ENCODE measurements at places on chromosomes 16 and 17.
A peak's percentile ranks its signal among the peaks of the same experiment; 100 is the strongest.

GRCh38 chr16:2752850-2753732 lies 653 bp downstream of the SRRM2 start:
- H3K27ac ChIP-seq, result peak overlapping the region; percentile 100
- peaks cover 6% of the 10 kb centered on the region for H3K36me3 ChIP-seq
- peaks cover 55% of the 10 kb centered on the region for H3K4me1 ChIP-seq
- DNase-seq, result peak; percentile 90
- H3K27me3 ChIP-seq, result no peaks in the 10 kb centered on the region

- H3K36me3 ChIP-seq, result no peaks in the 10 kb centered on the region
- no peak overlapping the region for H3K4me3 ChIP-seq
- H3K27me3 ChIP-seq, result no peaks in the 10 kb centered on the region
- H3K4me1 ChIP-seq, result no peaks in the 10 kb centered on the region
- no peak for DNase-seq
- no peak overlapping the region for H3K27ac ChIP-seq
Measured at GRCh38 chr17:14080847-14081251, 11.5 kb downstream of the COX10 start.

- H3K27ac ChIP-seq, result peak overlapping the region; percentile 87
- H3K4me1 ChIP-seq, result peaks cover 68% of the 10 kb centered on the region
- H3K27me3 ChIP-seq, result no peaks in the 10 kb centered on the region
- peak; percentile 62 for DNase-seq
Measured at GRCh38 chr16:88455610-88456355, 2.7 kb downstream of the ZFPM1 start.

GRCh38 chr17:43365356-43365755 lies 33.4 kb upstream of the ARL4D start:
- H3K36me3 ChIP-seq, result no peaks in the 10 kb centered on the region
- H3K4me3 ChIP-seq, result no peak overlapping the region
- no peak overlapping the region for H3K27ac ChIP-seq
- peaks cover 34% of the 10 kb centered on the region for H3K4me1 ChIP-seq

GRCh38 chr17:55708175-55708974 lies 14.3 kb downstream of the TMEM100 start:
- DNase-seq, result no peak
- no peaks in the 10 kb centered on the region for H3K4me1 ChIP-seq
- H3K36me3 ChIP-seq, result no peaks in the 10 kb centered on the region
- H3K27me3 ChIP-seq, result no peaks in the 10 kb centered on the region

DNA sequence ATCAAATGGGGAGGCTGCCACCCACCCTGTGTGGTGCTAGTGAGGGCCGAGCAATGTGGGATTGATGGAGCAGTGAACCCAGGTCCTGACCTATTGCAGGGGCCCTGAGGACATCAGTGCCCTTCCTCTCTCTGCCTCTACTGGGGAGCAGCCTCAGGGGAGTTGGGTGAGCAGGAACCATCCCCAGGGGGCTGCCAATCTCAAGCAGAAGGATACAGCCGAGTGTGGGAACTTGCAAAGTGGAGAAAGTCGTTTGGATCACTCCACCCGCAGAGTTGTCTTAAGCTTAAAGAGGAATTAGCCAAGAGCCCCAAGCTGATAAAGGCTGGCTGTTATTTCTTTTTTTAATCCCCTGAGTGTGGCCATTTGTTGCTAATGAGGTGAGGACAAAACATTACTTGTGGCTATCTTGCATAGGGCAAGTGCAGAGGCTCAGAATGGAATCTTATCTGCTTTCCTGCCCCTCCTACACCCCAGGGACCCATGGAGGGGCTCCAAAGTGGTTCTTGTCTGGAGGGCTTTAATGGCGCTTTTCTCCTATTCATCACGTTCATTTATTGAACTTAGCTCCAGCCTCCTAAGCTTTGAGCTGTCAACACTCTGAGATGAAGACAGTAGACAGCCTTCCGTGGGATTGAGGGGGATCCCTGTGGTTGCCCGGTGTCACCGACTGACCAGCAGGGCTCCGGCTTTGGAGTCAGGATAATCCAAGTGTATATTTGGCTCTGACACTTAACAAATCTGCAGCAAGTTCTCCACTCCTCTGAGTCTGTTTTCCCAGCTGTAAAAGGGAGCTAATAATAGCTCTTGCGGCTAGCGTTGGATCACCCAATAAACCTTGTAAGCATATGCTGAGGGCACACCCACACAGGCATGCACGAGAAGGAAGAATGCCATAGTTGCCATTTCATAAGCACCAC lies 45.1 kb downstream of the MYH11 start:
- H3K4me3 ChIP-seq, result no peak overlapping the region
- H3K4me1 ChIP-seq, result peaks cover 9% of the 10 kb centered on the region
- no peaks in the 10 kb centered on the region for H3K27me3 ChIP-seq
- H3K36me3 ChIP-seq, result no peaks in the 10 kb centered on the region
- peak; percentile 21 for DNase-seq

GRCh38 chr17:16406742-16407674 lies 8.4 kb upstream of the TRPV2 start:
- DNase-seq, result peak; percentile 37
- no peaks in the 10 kb centered on the region for H3K36me3 ChIP-seq
- H3K4me3 ChIP-seq, result peak overlapping the region; percentile 13
- H3K27ac ChIP-seq, result no peak overlapping the region
- peaks cover 13% of the 10 kb centered on the region for H3K4me1 ChIP-seq

DNA sequence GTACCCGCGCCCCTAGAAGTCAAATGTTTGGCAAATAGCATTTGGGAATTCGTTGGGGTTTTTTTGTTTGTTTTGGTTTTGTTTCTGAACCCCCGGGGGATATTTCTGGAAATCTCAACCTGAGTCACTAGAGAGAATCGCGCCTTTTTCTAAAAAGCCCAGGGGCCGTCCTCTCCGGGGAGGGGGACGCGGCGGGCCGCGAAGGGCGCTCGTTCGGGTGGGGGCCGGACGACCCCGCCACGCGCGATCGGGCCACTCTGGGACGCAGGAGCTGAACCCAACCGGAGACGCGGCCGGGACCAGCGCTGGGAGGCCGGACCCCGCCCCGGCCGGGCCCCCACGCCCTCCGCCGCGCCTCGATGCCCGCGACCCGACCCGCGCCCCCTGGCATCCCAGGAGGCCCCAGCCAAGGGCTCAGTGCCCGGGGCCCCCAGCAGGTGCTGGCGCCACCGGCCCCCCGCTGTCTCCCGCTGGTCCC lies 302 bp downstream of the LITAF start:
- H3K27me3 ChIP-seq, result no peaks in the 10 kb centered on the region
- peaks cover 37% of the 10 kb centered on the region for H3K4me1 ChIP-seq
- peak overlapping the region; percentile 46 for H3K4me3 ChIP-seq

- no peak overlapping the region for H3K4me3 ChIP-seq
- H3K27ac ChIP-seq, result no peak overlapping the region
- no peak for DNase-seq
- H3K36me3 ChIP-seq, result peaks cover 11% of the 10 kb centered on the region
- no peaks in the 10 kb centered on the region for H3K27me3 ChIP-seq
Measured at GRCh38 chr17:16123531-16123930, 91.8 kb downstream of the NCOR1 start.

- H3K27me3 ChIP-seq, result no peaks in the 10 kb centered on the region
- no peak for DNase-seq
- no peak overlapping the region for H3K4me3 ChIP-seq
- H3K27ac ChIP-seq, result peak overlapping the region; percentile 73
- H3K36me3 ChIP-seq, result no peaks in the 10 kb centered on the region
Measured at GRCh38 chr17:42182927-42183734, 2.1 kb downstream of the HCRT start.

- DNase-seq, result peak; percentile 52
- no peak overlapping the region for H3K4me3 ChIP-seq
- peaks cover 81% of the 10 kb centered on the region for H3K4me1 ChIP-seq
- H3K27me3 ChIP-seq, result no peaks in the 10 kb centered on the region
- H3K36me3 ChIP-seq, result no peaks in the 10 kb centered on the region
- peak overlapping the region; percentile 90 for H3K27ac ChIP-seq
Measured at GRCh38 chr16:4323071-4323844, 7.4 kb downstream of the GLIS2 start.

GRCh38 chr17:76266244-76266938 lies 1.2 kb downstream of the UBALD2 start:
- peaks cover 80% of the 10 kb centered on the region for H3K4me1 ChIP-seq
- no peaks in the 10 kb centered on the region for H3K36me3 ChIP-seq
- H3K27me3 ChIP-seq, result no peaks in the 10 kb centered on the region
- H3K4me3 ChIP-seq, result peak overlapping the region; percentile 94
- peak overlapping the region; percentile 86 for H3K27ac ChIP-seq
- peak; percentile 8 for DNase-seq

GRCh38 chr16:50523710-50524109 lies 24.5 kb upstream of the NKD1 start:
- H3K4me3 ChIP-seq, result no peak overlapping the region
- H3K27me3 ChIP-seq, result no peaks in the 10 kb centered on the region
- H3K36me3 ChIP-seq, result no peaks in the 10 kb centered on the region
- no peak for DNase-seq
- no peak overlapping the region for H3K27ac ChIP-seq
- no peaks in the 10 kb centered on the region for H3K4me1 ChIP-seq

DNA sequence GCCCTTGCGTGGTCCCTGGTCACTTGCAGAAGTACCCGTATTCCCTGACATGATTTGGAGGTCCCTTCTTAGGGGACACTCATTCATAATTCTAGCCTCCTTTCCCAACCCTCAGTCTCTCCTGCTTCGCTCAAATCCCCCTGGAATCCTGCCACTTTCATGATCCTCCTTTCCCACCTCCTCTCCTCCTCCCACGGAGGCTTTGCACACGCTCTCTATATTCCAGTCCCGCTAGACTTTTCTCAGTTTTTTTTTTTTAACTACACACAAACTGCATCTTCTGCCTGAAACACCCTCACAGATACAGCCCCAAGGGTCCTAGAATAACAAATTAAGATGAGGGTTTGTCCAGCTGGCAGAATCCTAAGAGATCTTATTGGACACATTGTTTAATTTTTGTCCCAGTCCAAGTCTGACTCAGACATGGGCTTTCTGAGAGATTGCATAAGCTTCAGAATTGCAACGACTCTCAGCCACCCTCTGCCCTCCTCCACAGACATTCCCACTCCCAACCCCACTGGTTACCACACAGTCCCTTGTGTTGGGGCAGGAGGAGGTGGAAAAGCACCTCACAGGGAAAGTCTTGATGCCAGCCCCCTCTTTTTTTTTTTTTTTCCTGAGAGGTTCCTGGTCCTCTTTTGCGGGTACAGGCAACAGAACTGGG lies 739.5 kb upstream of the EEF2KMT start:
- no peaks in the 10 kb centered on the region for H3K36me3 ChIP-seq
- no peak for DNase-seq
- H3K4me1 ChIP-seq, result no peaks in the 10 kb centered on the region
- H3K4me3 ChIP-seq, result no peak overlapping the region

DNA sequence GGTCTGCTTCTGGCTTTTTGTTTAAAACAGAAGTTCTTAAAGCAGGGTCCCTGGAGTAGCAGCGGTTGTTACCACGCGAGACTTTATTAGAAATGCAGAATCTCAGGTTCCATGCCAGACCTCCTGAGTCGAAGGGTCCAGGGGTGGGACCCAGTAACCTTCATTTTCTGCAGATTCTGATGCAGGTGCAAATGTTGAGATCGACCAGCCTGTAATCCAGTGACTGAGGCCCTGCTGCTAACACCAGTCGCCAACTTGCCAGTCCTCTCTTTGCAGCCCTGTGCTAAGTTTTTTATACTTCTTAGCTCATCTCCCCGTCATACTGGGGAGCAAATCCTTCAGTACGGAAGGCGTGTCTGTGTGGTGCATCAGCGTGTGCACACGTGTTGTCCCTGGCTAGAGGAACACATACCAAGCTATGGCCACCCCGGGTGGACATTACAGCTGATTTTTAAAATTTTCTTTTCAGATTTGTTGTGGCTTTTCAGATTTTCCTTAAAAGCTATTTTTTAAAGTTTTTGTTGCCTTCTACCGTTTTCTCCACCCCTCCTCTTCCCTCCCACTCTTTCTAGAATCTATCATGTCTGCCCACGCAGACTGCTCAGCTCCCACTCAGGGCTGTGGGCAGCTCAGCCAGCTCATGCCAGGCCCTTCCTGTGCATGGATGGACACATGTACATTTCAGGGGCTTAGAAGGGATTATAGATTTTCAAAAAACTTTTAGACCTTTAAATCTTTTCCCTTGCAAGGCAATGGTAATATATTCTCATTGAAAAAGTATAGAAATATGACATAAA lies 57.7 kb downstream of the MEAK7 start:
- no peaks in the 10 kb centered on the region for H3K4me1 ChIP-seq
- no peak for DNase-seq

GRCh38 chr16:73095142-73095820 lies 47.4 kb upstream of the ZFHX3 start:
- no peak overlapping the region for H3K27ac ChIP-seq
- no peaks in the 10 kb centered on the region for H3K27me3 ChIP-seq
- H3K4me1 ChIP-seq, result peaks cover 12% of the 10 kb centered on the region
- DNase-seq, result no peak

- no peak for DNase-seq
- H3K4me3 ChIP-seq, result no peak overlapping the region
- no peaks in the 10 kb centered on the region for H3K4me1 ChIP-seq
- no peaks in the 10 kb centered on the region for H3K36me3 ChIP-seq
- no peaks in the 10 kb centered on the region for H3K27me3 ChIP-seq
- H3K27ac ChIP-seq, result no peak overlapping the region
Measured at GRCh38 chr17:9844153-9844552, 18.4 kb downstream of the GLP2R start.

- no peaks in the 10 kb centered on the region for H3K27me3 ChIP-seq
- no peaks in the 10 kb centered on the region for H3K36me3 ChIP-seq
- peaks cover 24% of the 10 kb centered on the region for H3K4me1 ChIP-seq
- H3K4me3 ChIP-seq, result no peak overlapping the region
- no peak overlapping the region for H3K27ac ChIP-seq
Measured at GRCh38 chr17:64491994-64492393, 4.9 kb downstream of the POLG2 start.

DNA sequence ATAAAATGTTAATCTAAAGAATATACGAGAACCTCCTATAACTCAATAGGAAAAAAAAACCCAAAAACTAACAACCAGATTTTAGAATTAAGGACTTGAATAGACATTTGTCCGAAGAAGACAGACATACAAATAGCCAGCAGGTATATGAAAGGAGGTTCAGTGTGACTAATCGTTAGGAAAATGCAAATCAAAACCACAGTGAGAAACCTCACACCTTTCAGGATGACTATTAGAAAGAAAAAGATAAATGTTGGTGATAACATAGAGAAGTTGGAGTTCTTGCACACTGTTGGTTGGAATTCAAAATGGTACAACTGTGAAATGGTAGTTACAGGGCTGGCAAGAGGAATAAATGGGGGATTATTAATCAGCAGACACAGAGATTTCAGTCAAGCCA lies 339.0 kb downstream of the TMEM114 start:
- H3K4me3 ChIP-seq, result no peak overlapping the region
- no peaks in the 10 kb centered on the region for H3K27me3 ChIP-seq
- no peaks in the 10 kb centered on the region for H3K36me3 ChIP-seq
- no peak for DNase-seq
- H3K4me1 ChIP-seq, result no peaks in the 10 kb centered on the region

DNA sequence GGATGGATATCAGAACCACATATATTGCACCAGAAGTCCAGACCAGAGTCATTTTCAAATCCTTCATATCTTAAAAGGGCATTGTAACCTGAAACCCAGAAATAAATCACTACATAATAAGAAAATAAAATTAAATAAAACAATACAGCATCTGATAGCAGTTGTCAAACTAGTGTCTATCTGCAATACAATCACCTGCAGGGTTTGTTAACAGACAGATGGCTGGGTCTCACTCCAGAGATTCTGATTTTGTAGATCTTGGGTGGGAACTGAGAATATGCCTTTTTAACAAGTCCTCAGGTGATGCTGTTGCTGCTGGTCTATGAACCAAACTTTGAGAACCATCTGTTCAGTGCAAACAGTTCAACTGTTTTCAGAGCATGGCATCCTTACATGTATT lies 37.6 kb downstream of the NME2 start:
- H3K36me3 ChIP-seq, result no peaks in the 10 kb centered on the region
- no peaks in the 10 kb centered on the region for H3K4me1 ChIP-seq
- DNase-seq, result no peak
- no peak overlapping the region for H3K27ac ChIP-seq
- H3K27me3 ChIP-seq, result no peaks in the 10 kb centered on the region

- peaks cover 4% of the 10 kb centered on the region for H3K4me1 ChIP-seq
- H3K27me3 ChIP-seq, result peaks cover 5% of the 10 kb centered on the region
- H3K4me3 ChIP-seq, result no peak overlapping the region
- DNase-seq, result no peak
Measured at GRCh38 chr16:83966153-83966696, 1.8 kb upstream of the NECAB2 start.
